ENCODE measurements at places on chromosomes 5 and 9. TPM values are rescaled to one million over a fixed set of nuclear protein-coding genes. Genes with fewer than 3 reads are reported as not detected.

- H3K4me1 ChIP-seq, result peaks cover 76% of the 10 kb centered on the region
- peak overlapping the region; percentile 86 for H3K27ac ChIP-seq
- H3K27me3 ChIP-seq, result no peaks in the 10 kb centered on the region
- H3K36me3 ChIP-seq, result peaks cover 17% of the 10 kb centered on the region
- no peak overlapping the region for H3K4me3 ChIP-seq
Measured at GRCh38 chr5:126446498-126447224, 23.5 kb downstream of the GRAMD2B start.

GRCh38 chr9:38350529-38350928 lies 42.0 kb upstream of the ALDH1B1 start:
- H3K36me3 ChIP-seq, result no peaks in the 10 kb centered on the region
- H3K4me3 ChIP-seq, result no peak overlapping the region
- peaks cover 4% of the 10 kb centered on the region for H3K27me3 ChIP-seq
- no peaks in the 10 kb centered on the region for H3K4me1 ChIP-seq

The TOR1B gene
- 19.8 TPM for total RNA-seq

The PCSK1 gene
- not detected for total RNA-seq

GRCh38 chr5:65061974-65062353 lies 293.2 kb downstream of the CWC27 start:
- peaks cover 8% of the 10 kb centered on the region for H3K27me3 ChIP-seq
- no peak overlapping the region for H3K4me3 ChIP-seq
- no peaks in the 10 kb centered on the region for H3K4me1 ChIP-seq
- no peak overlapping the region for H3K27ac ChIP-seq
- no peak for DNase-seq
- H3K36me3 ChIP-seq, result no peaks in the 10 kb centered on the region

DNA sequence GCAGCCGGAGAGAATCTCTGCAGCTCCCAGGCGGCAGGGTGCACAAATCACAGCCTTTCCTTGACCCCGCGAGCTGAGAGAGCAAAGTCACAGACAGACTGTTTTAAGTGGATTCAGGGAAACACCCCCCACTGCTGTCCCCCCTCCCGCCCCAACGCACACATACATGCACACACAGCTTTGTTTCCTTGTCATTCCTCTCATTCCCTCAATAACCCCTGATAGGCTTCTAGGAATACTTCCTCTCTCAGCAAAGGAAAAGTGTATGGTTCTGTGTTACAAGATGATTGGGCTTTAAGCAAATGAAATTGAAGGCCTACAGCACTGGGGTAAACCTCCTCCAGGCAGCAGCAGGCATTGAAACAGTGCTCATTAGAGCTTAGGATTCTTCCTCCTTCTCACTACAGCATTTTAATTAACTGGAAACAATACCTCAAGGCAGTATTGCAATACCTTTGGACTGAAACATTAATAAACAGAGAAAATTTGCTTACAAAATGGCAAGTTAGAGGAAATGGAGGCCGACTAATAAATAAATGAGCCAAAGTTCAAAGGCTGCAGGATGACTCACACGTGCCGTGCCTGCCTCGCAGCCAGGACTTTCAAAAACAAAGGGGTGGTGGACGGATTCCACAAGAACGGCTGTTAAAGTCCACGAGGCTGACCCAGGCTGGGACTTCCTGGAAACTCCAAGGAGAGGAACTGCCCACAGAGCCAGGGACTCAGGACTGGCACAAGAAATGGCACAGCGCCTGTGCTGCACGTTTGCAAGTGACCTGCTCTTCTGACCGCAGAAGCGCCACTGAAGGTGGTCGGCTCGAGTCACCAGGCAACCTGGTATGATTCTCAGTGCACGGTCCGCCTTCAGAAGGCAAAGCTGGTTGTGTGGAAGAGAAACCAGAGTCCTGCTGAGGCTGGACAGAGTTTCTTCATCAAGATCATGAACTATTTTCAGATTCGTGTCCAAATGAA lies 236.2 kb downstream of the SYK start:
- peaks cover 52% of the 10 kb centered on the region for H3K4me1 ChIP-seq
- no peaks in the 10 kb centered on the region for H3K27me3 ChIP-seq
- peak; percentile 57 for DNase-seq
- peak overlapping the region; percentile 37 for H3K4me3 ChIP-seq
- H3K36me3 ChIP-seq, result peaks cover 2% of the 10 kb centered on the region

- peak overlapping the region; percentile 80 for H3K27ac ChIP-seq
- no peak overlapping the region for H3K4me3 ChIP-seq
- H3K36me3 ChIP-seq, result peaks cover 5% of the 10 kb centered on the region
- peaks cover 97% of the 10 kb centered on the region for H3K4me1 ChIP-seq
- no peak for DNase-seq
Measured at GRCh38 chr9:89528540-89528939, 30.6 kb upstream of the SEMA4D start.

GRCh38 chr9:32954642-32955041 lies 46.8 kb downstream of the APTX start:
- no peak overlapping the region for H3K4me3 ChIP-seq
- no peak overlapping the region for H3K27ac ChIP-seq
- DNase-seq, result no peak
- H3K36me3 ChIP-seq, result peaks cover 26% of the 10 kb centered on the region
- H3K4me1 ChIP-seq, result no peaks in the 10 kb centered on the region

GRCh38 chr5:169703813-169704212 lies 66.7 kb downstream of the DOCK2 start:
- peaks cover 18% of the 10 kb centered on the region for H3K4me1 ChIP-seq
- DNase-seq, result no peak
- no peaks in the 10 kb centered on the region for H3K27me3 ChIP-seq
- no peak overlapping the region for H3K4me3 ChIP-seq
- H3K27ac ChIP-seq, result peak overlapping the region; percentile 6

Measured in activated CD8-positive, alpha-beta T cell treated with anti-CD3 and anti-CD28 coated beads for 36 hours (primary cell).